ENCODE measurements at places on chromosomes 16 and 17.

- DNase-seq, result no peak
Observed at GRCh38 chr16:57388359-57389086, 16.0 kb upstream of the CCL17 start.

DNA sequence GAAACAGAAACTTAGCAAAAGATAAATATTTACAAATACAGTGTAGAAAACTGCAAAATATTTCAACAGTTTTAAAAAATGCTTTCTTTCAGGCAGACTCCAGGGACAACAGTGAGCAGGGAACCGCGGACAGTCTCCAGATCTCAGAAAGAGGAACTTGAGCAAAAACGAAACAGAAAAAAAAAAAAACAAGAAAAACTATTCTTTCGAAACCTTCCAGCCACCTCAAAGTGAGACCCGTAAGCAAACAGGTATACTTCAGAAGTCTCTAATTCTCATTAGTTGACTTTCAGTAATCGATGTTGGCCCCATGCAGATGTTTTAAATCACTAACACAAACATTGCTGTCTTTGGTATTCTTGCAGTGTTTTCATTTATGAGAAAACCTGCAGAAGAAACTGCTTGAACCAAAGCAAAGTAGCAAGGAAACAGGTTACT, 15.7 kb upstream of the CCL1 start:
- DNase-seq, result no peak

- DNase-seq, result no peak
Observed at GRCh38 chr17:81514489-81514738, 1.8 kb upstream of the ACTG1 start.

DNA sequence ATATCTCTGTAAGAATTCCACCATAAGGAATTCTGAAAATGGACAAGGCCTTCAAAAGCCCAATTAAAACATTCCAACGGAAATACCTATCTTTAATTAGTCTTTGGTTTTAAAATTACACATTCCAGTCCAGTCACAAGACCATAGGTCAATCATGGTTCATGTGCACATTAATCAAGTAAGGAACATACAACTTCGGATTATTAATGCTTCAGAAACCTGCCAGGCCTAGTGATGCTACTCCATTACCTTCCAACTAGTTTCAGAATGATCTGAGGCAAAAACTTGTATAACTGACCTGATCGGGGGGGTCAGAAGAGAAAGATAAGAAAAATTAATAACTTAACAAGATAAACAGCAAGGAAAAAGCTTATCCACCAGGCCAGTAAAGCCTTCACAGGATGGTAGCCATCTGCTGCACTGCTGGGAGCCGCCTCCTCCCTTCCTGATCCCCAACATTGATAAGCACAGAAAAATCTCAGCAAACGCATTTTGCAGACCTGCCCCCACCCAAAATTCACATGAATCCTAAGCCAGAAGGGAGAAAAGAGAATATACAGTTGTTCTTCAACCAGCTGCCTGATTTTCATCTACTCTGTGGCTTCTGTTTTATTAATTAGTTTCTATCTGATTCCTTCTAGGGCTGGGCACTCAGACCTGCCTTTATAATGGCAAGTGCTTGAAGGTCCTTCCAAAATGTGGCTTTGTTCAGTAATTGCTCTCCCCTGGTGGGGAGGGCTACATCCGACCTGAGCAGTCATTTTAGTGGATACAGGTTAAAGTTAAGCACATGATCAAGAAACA, 6.0 kb downstream of the SDR42E1 start:
- DNase-seq, result no peak

DNA sequence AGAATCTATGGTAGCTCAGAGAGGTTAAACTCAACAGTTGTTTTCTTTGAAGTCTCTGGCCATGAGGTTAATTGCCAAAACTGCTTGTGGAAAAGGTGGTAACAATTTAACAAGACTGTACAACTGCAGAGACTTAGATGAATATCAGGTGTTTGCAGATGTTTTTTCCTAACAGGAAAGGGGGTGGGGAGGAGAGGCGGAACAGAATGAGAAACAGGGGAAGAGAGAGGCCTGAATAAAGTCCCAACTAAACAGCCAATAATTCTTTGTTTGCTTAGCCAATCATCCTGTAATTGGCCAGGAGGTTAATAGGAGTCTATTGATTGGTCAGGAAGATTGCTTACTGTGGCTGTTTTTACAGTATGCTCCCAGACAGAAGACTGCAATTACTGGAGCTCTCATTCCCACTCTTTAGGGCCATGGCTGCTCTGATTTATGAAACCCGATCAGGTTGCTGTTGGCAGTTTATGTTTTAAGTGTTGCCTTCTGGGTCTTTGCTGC, 249.7 kb upstream of the TBX2 start:
- no peak for DNase-seq

- no peak for DNase-seq
Observed at GRCh38 chr16:78133919-78134318, 34.5 kb downstream of the WWOX start.

DNA sequence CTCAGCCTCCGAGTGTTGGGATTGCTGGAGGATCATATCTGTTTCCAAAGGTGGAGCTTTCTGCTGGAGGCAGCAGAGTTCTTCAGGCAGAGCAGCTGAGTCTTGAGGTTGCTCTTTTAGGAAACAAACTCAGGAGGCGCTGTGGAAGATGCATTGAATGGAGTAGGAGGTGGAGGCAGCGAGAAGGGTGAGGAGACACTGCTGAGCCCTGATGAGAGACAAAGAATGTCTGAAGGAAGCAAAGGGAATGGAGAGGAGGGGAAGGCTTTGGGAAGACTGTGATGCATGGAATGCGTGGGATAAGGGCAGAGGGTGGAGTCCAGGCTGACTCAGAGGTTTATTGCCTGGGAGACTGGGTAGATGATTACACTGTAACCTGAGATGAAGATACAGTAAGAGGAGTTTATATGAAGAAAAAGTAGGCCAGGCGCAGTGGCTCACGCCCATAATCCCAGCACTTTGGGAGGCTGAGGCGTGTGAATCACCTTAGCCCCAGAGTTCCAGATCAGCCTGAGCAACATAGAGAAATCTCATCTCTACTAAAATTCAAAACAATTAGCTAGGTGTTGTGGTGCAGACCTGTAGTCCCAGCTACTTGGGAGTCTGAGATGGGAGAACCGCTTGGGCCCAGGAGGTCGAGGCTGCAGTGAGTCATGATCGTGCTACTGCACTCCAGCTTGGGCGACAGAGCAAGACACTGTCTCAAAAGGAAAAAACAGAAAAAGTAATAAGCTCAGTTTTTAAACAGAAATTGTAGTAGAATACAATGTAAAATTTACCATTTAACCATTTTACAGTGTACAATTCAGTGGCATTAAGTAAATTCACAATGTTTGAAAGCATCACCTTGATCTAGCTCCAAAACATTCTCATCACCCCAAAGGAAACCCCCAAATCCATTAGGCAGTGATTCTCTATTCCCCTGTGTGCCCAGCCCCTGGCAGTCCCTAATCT, 17.8 kb upstream of the TMEM219 start:
- no peak for DNase-seq

DNA sequence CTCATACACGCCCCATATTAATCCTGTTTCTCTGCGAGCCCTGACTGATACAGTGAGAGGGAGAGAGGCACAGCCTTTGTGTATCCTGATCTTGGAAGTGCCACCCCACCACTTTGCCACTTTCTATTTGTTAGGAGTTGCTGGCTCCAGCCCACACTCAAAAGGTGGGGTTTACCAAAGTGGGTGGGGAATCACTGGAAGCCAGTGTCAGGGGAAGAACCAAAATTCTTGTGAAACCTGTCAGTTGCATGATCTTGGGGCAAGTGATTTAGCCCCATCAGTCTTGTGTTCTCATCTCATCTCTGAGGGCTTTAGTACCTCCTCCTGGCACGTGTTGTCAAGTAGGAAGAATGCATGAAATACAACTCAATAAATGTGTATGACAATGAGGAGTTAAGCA, 119.5 kb downstream of the SOX9 start:
- DNase-seq, result no peak

- DNase-seq, result no peak
Observed at GRCh38 chr17:80182118-80182844, 12.5 kb downstream of the CARD14 start.

GRCh38 chr16:11309895-11310633, 28.9 kb upstream of the PRM1 start:
- DNase-seq, result no peak

- no peak for DNase-seq
Observed at GRCh38 chr16:76207270-76207669, 69.9 kb upstream of the CNTNAP4 start.

DNA sequence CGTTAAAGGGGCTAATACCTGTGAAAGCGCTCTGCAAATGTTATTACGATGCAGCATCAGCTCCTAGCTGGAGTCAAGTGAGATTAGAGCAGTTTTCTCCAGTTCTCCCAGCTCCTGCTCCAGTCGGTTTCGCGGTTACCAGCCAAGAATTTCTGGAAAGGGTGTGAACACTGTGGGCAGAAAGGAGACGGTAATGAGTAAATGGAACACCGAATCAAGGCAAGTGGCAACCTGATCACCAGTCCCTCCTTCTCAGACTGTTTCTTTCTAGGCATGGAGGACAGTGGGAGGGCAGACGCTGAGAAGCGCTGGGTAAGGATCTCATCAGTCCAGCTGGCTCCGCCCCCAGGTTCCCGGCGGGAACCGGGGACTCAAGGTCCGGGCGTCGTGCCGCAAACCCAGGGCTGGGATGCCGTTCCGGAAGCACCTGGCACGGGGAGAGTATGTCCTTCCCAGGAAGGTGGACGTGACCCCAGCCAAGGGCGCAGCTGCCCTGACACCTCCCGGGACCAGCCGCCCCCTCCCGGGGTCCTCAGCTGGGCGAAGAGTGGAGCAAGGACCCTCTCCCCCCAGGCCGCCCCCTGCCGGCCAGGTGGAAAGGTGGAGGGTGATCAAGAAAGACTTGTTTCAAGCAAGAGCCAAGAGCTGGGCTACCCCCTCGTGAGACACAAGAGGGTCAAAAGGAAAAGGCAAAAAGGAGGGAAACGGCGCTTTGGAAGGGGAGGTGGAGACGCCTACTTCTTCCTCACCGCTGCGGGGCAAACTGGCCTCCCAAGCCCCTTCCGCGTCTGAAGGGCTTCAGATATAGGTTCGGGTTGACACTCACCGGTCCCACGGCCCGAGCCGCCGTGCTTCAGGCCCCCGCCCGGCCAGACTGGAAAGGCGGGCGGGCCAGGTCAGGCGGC, 481 bp downstream of the MYO19 start:
- peak; percentile 26 for DNase-seq

- no peak for DNase-seq
Observed at GRCh38 chr17:81523402-81524038, 4.7 kb upstream of the FSCN2 start.

DNA sequence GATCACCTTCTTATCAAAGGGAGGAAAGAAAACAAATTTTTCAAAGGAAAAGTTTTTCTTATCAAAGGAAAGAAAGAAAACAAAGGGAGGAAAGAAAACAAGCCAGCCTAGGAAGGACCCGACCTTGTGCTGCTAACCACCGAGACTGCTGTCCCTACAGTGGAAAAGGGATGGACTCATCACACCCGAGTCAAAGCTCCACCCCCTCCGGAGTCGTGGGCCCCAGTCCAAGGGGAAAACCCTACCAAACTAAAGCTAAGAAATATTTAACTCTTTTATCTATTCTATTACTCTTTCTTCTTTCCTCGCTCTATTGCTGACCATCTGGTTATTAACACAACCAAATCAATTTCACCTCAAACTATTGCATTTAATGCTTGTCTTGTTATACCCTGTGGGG, 6.1 kb upstream of the ENDOV start:
- DNase-seq, result no peak

GRCh38 chr16:50635505-50636392, 45.4 kb downstream of the SNX20 start:
- DNase-seq, result no peak

DNA sequence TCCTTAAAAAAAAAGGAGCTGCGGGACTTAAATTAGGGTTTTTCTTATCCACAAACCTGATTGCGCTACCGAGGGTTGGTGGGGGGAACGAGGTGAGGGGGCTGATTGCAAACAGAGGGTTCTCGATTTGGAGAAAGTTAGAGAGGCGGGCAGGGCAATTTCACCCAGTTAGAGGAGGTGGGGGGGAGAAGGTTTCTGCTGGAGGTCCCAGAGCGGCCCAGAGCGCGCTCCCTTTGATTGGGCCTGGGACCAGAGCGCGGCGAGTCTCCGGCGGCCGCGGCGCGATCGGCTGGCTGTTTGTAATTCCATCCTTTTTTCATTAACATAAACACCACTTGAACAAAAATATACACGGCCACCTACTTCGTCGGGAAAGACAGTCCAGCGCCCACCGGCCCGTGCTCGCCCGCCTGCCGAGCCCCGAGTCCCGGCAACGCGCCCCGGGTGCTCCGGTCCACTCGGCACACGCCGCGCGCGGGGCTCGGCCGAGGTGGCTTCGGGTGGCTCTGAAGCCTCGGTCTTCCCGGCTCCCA, 13.3 kb upstream of the FOXF1 start:
- DNase-seq, result no peak

DNA sequence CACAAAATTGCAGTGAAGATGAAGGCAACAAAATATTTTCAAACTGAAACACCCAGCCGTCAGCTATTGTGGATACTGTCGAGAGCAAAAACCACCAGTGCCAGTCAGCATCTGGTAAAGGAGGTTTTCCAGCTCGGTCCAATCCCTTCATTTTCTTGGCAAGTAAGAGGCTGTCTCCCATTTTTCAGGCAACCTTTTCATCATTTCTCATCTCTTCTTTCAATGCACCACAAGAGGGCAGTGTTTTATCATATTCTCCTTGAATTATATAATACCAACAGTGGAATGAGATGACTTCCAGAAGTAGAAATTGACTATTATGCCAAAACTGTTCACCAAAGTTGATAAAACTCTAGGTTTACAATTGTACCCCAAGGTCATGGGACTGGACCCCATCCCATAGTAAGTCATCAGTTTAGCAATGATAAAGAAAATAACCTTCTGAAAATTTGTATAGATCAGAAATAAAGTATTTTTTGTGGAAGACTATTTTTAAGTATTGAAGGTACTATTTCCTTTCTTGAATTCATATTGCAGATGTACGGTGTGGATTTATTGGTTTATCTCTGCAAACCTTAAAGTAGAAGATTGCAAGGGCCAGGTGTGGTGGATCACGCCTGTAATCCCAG, 16.8 kb downstream of the NQO1 start:
- no peak for DNase-seq

DNA sequence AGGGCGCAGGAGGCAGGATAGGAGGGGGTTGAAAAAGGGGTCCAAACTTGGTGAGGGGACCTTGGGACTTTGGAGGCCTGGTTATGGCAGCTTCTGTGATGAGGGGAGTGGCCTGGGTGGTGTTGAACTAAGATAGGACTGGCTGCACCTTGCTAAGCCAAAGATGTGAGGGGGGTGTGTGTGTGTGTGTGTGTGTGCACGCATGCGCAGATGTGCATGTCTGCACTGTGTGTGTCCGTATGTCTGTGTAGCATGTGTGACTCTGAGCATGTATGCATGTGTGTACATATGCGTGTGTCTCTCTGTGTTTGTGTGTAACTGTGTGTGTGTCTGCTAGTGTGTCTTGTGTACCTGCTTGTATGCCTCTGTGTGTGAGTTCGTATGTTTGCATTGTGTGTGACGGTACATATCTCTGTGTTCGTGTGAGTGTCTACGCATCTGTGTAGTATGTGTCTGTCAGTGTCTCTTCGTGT, 4.1 kb downstream of the SLC16A5 start:
- DNase-seq, result no peak

DNA sequence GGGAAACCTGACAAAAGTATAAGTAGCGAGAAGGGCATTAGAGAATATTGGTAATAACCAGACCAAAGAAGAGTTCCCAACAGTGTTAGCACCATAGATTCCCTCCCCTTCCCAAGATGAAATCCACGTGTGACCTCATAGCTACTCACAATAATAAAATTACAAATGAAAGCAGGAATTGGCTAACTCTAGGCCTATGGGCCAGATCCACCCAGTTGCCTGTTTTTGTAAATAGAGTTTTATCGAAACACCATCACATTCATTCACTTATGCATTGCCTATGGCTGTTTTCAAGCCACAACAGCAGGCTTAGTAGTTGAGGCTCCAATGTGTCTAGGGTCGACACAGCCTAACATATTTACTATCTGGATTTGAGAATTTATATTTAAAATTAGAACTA, 7.8 kb downstream of the CPHXL start:
- no peak for DNase-seq
